ENCODE measurements at places on chromosomes 1 and 21.

DNA sequence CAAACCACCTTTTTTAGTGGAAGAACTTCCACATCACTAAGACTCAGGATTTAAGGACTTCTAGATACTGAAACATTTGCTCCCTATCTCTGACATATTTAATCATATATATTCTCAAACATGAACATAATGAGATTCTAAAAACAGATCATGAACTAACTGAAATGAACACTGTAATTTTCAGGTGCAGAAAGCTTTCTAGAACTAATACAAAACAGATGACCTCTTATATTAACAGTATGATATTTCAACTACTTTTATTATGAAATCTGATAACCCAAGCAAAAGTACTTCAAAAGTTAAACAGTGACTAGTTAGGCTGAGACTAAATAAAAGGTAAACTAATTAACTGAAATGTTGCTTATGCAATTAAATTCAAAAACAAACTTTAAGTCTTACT lies 157.5 kb downstream of the COP1 start:
- DNase-seq = no peak

DNA sequence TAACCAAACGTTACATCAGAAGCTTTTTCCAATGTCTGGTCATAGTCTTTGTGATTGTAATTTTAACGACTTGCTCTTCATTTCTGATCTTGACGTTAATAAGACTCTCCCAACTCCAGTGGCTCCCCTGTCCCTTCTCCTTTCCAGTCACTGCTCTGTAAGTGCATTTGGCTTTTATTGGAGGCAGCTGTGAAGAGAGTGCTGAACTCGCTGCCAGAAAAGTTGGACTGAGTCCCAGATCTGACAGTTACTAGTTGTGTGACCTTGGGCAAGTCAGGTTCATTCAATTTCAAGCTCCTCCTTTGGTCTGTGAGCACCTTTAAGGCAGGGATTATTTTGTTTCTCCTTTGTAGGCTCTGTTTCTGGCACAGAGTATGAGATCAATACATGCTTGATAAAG lies 109.6 kb upstream of the TSPAN2 start:
- no peak for DNase-seq

DNA sequence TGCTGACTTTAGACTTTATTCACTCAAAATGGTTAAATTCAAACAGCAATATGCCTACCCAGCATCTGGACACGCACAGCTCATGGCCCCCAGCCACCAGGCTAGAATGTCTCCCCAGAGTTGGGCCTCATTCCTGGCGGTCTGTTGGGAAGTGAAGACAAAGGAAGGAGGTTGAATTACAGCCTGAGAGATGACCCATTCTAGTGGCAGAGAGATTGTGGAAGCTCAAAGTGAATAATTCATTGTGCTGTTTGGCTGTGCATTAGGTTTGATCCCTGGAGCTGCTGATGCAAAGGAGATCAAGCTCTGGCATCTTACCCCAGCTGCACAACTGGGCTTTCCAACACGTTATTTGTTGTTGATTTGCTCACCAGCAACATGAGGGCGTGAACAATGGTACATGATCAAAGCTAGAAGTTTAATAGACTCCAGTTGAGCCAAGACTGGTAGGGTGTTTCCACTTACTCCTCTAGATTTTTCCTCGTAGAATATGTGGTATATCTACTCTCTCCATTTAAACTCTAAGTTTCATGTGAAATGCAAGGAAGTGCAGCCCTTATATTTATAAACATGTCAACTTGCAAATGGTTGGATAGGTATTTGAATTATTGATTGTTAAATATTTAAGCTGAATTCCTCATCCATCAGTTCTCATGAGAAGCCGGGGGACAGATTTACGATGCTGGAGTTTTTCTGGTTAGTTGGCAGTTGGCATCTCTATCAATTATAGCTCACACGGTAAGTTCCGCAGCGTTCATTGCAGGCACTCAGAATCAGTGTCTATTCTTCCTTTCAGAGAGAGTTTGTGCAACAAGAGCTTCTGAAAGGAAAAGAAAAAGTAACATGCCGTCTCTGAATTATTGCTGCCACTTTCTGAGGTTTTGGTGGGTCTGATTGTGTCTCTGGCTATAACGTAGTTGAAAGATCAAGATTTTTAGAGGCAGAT lies 222.7 kb downstream of the TM2D1 start:
- no peak for DNase-seq

DNA sequence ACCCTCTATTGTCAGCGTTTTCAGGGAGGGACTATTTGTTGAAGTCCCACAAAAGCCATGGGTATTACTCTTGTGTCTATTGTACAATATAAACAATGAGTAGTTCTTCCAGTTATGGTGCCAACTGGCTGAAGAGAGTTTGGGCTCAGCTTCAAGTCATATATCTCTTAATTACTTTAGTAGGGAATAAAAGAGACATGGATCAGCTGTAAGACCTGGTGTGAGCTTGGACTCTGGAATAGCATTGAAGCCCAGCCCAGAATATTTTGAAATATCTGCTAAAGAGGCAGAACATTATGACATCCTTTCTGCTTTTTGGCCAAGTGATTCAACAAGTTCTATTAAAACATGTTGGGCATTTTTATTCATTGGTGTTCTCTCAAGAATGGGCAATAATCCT lies 224.9 kb downstream of the BACH1 start:
- no peak for DNase-seq

GRCh38 chr1:27954186-27954585 lies 5.6 kb upstream of the XKR8 start:
- no peak for DNase-seq

DNA sequence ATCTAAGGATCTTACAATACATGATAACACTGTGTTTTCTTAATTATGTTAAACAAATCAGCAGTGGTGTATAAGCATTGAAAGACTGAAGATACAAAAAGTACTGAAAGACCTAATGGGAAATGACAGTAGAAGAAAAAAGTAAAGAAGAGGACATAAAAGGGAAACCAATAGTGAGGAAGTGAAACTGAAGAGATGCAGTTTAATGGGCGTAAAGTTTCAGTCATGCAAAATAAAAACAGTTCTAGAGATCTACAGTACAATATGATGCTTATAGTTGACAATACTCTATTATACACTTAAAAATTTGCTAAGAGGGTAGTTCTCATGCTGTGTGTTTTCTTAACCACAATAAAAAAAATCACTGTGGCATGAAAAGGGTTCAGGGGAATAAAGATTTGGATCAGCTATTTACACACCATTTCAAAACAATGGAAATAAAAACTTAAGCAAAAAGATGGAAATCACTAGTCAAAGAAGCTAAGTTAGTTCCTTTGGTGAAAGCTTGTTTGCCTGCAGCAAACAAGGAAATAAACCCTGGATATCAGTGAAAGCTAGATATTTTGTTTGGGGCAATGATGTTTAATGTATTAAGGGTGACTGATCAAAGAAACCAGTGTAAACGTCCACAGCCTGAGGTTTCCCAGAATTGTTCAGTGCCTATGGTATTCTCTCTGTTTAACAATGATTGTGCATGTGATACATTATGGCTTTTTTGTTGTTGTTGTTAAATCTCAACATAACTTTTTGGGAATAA lies 1160.8 kb upstream of the ADGRL2 start:
- no peak for DNase-seq

DNA sequence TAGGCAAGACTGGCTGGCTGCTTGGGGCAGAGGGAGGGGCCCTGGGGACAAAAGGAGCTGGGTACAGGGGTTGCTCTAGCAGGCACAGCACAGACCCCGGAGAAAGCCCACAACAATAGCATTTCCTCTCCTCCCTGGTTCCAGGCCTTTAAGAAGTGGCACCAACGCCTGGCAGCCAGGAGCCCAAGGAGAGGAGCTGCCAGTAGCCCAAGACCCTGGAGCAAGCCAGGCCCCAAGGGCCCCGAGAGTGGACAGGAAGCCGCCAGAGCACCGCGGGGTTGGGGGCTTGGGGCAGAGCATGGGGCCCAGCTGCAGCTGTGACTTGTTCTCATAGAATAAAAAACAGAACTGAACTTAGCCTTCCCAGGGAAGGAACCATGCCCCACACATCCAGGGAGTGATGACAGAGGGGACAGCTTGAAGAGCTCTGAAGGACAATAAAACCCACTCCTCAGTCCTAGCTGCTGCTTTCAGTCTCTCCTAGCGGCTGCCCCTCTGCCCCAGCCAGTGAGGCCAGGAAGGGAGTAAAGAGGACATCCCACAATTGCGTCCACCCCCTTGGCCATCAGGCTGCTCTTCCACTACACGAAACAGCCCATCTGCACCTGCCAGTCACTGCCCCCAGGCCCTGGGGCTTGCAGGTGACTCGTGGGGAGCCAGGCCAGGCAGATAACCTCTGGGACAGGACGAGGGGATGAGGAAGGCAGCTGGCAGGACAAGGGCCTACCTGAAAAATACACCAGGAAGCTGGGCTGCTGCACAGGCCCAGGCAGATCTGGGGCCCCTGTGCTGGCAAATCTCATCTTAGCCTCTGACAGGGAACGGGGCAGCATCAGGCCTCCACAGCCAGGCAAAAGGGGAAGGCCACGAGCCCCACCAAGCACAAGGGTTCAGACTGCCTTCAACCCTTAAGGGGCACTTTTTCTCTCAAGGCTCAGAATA lies 16.4 kb downstream of the MTHFR start:
- no peak for DNase-seq

DNA sequence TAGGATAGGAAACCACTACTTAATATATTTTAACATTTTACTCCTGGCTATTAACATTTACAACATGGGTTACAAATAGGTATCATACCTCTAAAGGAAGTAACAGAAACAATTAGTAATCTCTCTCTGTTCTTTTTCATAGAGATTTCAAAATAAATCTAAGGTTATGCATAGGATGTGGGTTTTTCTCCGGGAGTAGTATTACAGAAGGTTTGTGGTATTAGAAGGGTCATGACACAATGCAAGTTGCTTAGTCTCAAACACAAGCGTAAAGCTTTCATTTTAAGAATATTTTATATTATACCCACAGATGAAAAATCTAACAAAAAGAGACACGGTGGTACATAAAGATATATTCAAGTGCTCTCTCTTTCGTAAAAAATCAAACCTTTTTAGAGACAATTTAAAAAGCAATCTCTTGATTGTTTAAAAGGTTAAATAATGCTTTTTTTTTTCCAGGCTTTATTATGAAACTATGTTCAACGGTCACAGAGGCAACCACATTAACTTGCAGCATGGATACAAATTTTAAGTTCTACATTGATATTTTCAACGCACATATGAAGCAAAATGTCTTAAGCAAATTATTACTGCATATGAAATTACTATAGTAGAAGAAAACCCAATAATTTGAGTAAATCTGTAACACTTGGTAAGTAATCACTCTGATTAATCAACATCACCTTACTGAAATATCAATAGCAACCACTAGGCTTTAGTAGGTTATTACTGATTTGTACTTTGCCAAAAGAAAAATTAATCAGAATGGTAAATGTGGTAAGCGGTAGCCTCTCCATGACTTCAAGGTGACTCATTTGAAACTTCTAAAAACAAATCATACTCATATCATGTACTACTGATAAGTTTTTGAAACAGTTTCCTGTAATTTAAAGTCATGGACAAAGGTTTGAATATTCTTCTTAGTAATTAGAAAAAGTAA lies 97.4 kb upstream of the GFI1 start:
- DNase-seq = no peak

DNA sequence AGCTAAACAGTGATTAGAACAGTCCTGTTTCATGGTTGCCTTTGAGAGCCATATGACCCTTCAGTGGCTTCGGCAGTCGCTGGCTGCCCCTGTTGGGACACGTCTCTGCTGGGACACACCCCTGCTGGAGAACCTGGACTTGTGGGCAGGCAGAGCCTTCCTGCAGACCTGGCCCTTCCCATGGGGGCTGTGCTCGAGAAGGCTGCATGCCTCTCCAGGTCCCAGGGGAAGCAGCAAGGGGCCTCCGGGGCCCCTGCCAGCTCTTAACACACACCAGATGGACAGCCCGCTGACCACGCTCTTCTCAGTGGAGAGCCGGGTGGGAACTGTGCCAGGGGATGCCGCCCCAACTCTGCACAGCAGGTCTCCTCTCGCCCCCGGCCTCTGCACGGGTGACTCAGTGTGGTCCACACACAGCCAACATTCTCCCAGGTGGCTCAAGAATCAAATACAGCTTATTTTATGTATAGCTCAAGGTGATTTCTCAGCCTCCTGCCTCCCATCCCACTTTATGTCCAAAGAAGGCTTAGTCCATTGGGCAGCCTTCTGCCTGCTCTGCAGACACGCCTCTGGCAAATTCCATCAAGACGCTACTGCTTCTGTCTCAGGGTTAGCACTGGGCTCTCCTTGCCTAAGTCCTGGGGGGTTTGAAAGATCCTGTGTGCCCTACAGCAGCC lies 450.8 kb downstream of the KIF26B start:
- no peak for DNase-seq

Data from thoracic aorta (tissue), 2 donors.